ENCODE measurements at places on chromosomes 3 and 15.

DNA sequence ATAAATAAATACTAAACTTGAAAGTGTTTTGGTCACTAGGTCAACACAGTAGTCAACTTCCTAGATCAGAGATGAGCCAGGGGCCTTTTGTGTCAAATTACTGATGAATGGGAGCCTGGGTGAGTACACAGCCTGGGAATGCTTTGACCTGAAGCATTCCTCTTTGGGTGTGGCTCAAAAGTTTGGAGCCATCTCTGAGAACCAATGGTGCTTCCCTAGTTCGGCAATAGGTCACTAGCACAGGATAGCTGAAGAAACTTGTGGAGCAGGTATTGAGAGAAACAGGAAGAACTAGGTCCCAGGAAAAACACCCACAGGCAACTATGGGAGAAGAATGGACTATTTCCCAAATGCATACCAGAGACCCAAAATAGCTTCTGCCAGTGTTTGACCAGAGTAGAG, 56.6 kb upstream of the PLXND1 start:
- no peak for DNase-seq

DNA sequence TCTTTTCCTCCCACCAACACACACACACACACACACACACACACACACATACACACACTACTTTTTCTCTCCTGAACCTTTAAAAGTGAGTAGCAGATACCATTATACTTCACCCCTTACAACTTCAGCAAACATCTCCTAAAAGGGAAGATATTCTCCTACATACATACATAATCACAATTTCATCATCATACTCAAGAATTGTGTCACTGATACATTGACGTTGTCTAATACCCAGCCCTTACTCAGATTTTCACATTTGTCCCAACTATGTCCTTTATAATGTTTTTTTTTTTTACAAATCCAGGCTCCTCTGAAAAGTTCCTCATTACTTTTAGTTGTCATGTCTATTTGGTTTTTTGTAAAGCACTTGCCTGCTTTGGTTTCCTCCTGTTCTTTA, 18.5 kb downstream of the ABHD6 start:
- DNase-seq = no peak

DNA sequence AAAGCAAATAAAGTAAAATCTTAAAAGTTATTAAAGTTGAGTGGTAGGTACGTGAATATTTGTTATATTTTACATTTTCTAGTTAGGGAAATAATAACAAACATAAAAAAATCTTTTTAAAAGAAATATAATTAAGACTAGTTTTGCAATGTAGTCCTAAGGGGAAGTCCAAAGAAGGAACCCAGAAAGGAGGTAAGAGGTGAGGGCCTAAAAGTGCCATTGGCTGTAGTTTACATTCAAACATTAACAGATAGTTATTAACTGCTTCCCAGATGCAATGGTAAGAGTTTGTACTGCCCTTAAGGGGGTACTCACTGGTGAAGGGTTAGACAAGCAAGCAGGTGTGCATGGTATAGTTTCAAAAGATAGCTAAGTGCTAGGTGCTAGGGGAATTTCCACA, 79.2 kb downstream of the B3GALNT1 start:
- DNase-seq = no peak

GRCh38 chr15:37574985-37575384, 359.5 kb upstream of the TMCO5A start:
- DNase-seq = no peak

All from NCI-H187 treated with DMSO at 0.1 percent for 48 hours (cell line).